ENCODE measurements at places on chromosomes 16 and 17.

- no peak for DNase-seq
Observed at GRCh38 chr17:9557857-9558256, 17.8 kb downstream of the STX8 start.

GRCh38 chr17:30964876-30965275 lies 6.0 kb upstream of the RNF135 start:
- no peak for DNase-seq

- DNase-seq = peak; percentile 80
Observed at GRCh38 chr17:64025732-64026294, 5.4 kb upstream of the ICAM2 start.

DNA sequence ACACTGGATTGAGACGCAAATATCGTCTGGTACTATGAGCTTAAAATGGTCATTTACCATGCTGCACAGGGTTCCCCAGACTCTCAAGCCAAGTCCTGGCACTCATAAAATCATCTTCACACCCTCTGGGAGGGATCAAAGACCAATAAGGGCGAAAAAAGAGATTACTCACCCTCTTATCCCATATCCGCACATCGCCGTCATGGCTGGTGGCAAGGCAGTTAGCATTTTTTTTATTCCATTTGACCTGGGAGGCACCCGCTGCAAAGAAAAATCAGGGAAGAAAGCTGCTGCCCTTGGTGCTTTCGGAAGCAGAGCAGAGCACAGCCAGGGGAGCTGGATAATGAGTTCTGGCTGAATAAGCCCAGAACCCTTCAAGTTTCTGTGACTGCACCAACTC lies 42.4 kb downstream of the WDR59 start:
- DNase-seq = no peak

- DNase-seq = no peak
Observed at GRCh38 chr16:83769397-83770008, 38.3 kb upstream of the HSBP1 start.

DNA sequence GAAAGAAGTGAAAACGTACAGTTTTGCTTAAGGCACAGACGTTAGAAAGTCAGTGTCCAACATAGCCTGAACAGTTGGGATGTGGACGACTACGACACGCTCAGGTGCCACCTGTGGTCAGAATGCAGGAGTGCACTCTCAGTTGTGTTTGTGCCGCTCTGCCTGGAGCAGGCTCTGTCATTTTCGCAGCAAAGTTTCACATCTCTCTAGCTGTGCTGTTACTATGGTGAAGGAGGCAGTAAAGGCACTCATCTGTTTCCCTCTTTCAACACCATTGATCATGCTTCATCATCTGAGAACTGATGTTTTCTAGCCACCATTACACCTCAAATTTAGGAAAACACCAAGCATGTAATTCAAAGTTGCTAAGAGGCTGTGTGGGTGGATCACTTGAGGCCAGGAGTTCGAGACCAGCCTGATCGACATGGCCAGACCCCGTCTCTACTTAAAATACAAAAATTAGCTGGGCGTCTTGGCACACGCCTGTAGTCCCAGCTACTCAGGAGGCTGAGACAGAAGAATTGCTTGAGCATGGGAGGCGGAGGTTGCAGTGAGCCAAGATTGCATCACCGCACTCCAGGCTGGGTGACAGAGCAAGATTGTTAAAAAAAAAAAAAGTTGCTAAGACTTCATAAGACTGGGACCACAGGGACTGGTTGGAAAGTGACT lies 44.9 kb upstream of the DNAJA2 start:
- peak; percentile 75 for DNase-seq

DNA sequence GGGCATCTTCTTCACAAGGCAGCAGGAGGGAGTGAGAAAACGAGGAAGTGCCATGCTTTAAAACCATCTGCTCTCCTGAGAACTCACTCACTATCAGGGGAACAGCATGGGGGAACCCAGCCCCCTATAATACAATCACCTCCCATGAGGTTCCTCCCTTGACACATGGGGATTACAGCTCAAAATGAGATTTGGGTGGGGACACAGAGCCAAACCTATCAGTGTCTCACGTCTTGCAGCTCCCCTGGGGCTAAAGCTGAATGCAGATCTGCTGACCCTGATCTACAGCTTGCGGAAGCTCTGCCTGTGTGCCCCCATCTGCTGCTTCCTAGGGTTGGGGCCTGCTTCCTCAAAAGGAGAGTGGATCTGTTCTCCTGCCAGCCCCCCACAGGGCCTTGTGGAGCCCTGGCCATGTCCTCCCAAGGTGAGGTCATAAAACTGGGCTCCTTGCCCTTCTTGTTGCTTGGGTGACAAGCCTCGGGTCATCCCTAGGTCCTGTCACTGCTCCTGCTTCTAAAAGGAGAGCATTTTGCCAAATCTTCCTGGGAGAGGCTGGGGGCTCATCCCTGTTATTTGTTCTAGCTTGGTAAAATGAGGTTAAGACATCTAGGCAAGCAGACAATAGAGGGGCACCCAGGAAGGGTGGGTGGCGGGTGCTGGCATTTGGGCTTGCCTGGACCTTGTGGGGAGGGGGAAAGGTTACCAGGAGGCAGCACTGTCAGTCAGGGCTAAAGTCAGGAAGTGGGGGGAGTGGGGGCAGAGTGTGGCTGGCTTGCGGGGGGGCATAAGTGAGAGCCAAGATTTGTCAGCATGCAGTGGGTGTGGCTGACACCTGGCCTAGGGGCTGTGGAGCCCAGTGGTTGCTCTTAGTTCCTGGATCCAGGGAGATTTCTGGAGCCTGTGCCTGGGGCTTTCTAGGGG lies 16.0 kb downstream of the KRT33A start:
- no peak for DNase-seq

DNA sequence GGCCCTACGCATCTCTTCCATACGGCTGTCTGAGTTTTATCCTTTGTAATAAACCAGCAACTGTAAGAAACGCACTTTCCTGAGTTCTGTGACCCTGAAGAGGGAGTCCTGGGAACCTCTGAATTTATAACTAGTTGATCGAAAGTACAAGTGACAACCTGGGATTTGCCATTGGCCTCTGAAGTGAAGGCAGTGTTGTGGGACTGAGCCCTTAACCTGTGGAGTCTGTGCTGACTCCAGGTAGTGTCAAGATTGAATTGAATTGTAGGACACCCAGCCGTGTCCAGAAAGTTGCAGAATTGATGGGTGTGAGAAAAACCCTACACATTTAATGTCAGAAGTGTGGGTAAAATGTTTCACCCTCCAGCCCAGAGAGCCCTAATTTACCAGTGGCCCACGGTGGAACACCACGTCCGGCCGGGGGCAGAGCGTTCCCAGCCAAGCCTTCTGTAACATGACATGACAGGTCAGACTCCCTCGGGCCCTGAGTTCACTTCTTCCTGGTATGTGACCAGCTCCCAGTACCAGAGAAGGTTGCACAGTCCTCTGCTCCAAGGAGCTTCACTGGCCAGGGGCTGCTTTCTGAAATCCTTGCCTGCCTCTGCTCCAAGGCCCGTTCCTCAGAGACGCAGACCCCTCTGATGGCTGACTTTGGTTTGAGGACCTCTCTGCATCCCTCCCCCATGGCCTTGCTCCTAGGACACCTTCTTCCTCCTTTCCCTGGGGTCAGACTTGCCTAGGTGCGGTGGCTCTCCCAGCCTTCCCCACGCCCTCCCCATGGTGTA lies 1.5 kb downstream of the GAA start:
- no peak for DNase-seq

GRCh38 chr16:79181419-79181818 lies 419.1 kb downstream of the MAF start:
- no peak for DNase-seq

DNA sequence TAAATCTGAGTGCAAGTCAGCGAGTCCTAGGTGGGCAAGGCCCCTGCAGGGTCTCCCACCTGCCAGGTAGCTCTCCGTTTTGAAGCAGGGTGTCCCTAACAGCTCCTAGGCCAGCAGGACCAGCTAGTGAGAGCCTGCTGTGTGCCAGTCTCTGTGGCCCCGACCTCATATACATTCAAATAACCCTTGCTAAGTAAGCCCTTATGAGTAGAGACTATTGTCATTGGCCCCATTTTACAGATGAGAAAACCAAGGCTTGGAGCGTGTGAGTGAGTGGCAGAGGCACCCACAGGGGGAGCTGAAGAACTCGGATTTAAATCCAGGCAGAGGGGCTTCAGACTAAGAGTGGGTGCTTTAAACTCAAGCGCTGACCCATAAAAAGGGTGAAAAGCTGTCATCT lies 39.7 kb upstream of the EMP2 start:
- DNase-seq = no peak

GRCh38 chr17:47204722-47205418 lies 4.3 kb upstream of the MYL4 start:
- no peak for DNase-seq

DNA sequence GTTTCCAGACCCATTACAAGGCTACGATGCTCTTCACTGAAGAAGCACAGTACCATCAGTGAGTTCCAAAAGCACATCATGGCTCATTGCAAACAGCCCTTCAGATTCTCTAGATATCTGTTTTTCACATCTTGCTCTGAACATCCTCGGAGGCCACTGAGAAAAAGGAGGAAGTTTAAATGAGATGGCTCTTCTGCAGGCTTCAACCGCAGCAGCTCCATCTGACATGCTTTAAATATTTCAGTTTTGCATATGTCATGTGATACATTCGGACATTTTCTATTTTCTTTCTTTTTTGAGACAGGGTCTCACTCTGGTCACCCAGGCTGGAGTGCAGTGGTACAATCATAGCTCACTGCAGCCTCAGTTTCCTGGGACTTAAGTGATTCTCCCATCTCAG lies 396.8 kb downstream of the NPIPA8 start:
- DNase-seq = no peak

GRCh38 chr16:65200156-65200773 lies 78.4 kb upstream of the CDH11 start:
- DNase-seq = no peak

- peak; percentile 48 for DNase-seq
Observed at GRCh38 chr16:84117494-84117843, 727 bp upstream of the MBTPS1 start.

- DNase-seq = peak; percentile 28
Observed at GRCh38 chr16:77599793-77600415, 122.4 kb upstream of the NUDT7 start.

GRCh38 chr17:17096438-17097178 lies 54.4 kb downstream of the MPRIP start:
- no peak for DNase-seq

DNA sequence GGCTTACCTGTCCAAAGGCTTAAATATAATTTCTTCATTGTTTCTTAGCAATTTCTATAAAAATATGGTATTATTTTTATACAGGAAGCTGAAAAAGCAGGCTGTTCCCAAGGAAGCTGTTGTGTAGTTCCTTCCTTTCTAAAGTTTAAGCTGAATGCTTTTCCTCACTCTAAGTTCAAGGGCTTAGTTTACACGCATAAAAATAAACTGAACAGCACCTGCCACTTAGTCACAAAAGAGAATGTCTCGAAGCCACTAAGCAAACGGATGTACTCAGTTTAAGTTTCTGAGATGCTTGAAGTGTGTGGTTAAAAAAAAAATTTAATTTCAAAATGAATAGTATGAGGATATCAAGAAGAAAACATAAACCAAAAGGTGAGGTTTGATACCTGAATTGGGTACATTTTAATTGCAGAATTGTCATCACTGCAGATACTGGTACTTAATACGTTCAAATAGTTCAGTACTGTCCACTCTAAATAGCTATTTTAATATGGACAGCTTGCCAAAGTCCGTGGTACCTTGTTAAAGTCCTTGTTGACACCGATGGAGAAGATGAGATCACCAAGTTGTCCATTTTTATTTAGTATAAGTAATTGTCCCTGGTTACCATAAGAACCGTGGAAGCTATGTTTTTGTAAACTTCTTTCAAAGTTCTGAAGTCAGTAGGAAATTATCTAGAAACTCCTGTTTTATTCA lies 38.1 kb downstream of the MRTFB start:
- no peak for DNase-seq

GRCh38 chr16:31870809-31871208 lies 2.8 kb upstream of the ZNF267 start:
- no peak for DNase-seq

DNA sequence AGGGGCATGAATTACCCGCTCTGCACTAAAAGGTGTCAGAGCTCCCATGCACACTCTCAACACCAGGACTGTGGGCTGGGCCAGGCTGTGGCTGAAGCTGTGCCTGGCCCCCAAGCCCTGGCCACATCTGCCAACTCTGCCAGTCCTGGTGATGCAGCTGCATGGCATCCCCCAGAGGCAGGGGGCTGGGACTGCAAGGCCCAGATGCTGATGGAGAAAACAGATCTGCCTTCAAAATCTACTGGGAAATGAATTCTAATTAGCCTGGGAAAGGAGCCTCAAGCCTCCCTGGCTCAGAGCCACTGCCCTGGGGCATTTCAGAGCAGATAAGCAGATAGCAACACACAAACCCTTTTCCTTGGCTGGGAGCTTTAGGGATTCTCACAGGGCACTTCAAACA lies 3.4 kb downstream of the CHST6 start:
- DNase-seq = peak; percentile 28

DNA sequence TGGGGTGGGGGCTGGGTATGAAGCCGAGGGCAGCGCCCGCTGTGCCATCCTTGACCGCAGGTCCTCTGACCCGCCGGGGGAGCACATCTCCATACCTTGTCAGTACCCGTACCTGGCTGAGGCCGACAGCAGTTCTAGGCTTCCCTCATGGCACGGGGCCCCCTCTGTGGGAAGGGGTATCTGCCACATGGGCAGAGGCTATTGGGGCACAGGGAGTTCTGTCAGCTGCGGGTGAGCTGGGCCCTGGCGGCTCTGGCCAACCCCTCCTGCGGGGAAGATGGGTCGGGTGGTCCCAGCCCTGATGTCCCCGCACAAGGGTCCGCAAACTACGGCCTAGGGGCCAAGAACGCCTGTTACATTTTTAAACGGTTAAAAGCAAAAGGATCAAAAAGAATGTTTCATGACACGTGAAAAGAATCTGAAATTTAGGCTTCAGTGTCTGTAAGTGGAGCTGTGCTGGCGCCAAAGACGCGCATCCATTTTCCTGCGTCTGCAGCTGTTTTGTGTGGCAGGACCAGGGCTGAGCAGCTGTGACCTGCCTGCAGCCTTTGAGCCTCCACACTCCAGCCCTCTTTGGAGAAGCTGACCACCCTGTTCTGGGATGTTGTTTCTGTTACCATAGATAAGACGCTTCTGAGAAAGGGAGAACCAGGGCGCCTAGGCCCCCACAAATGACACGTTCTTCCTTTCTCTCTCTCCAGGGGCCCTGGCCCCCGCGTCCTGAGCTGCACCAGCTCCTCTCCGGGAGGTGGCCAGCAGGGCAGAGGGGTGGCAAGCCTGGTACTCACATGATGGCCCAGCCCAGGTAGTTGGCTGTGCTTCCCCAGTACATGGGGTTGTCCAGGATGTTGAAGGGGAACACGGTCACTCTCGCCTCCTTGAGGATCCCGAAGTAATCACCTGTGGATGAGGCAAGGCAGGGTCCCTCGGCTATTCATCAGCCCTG lies 12.7 kb upstream of the RASD1 start:
- DNase-seq = no peak

DNA sequence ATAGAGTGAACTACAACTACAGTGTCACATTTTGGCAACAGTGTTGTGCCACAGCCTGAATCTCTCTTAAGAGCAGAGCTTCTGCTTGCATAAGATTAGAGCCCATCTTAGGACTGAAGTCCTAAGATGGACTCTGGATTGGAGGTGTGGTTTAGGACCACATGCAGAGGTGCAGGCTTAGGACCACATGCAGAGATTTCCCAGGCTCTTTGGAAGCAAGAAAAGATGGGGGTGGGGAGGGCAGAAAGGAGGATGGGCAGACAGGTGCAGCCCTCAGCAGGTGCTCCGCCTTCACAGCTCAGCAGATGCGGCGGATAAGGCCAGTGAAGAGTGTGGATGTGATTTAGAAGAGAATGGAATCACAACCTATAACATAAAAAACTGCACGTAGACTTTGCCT lies 128.7 kb downstream of the TANGO6 start:
- peak; percentile 20 for DNase-seq
